ENCODE measurements at places on chromosomes 12 and 14. TPM values are rescaled to one million over a fixed set of nuclear protein-coding genes. Genes with fewer than 3 reads are reported as not detected.

Gene LRP6
- total RNA-seq, result 56.1 TPM

Gene FAM90A1
- 0.13 TPM for total RNA-seq

Gene C14orf132
- total RNA-seq, result 20.6 TPM

Gene BICDL1
- not detected for total RNA-seq

Gene BDKRB2
- 0.73 TPM for total RNA-seq

Gene GPR135
- 4.9 TPM for total RNA-seq

Gene CYP27B1
- total RNA-seq, result 0.20 TPM

Gene CBLN3
- total RNA-seq, result 4.2 TPM

Gene BDKRB1
- 1.3 TPM for total RNA-seq

Gene NFATC4
- 76.4 TPM for total RNA-seq

Gene CNTN1
- 1.8 TPM for total RNA-seq

Gene OTX2
- not detected for total RNA-seq

Gene CLEC9A
- not detected for total RNA-seq

Gene ARL6IP4
- 98.4 TPM for total RNA-seq

Gene MYF5
- total RNA-seq, result not detected

Gene GNG2
- total RNA-seq, result 43.6 TPM

Gene LRFN5
- total RNA-seq, result 11.3 TPM

Gene TGM1
- total RNA-seq, result 0.65 TPM

Gene KRAS
- 20.4 TPM for total RNA-seq

Gene DENR
- total RNA-seq, result 26.3 TPM

Gene PIANP
- total RNA-seq, result 1.3 TPM

Gene MGAT4C
- total RNA-seq, result 0.07 TPM

Gene TMEM117
- 10.2 TPM for total RNA-seq

Gene CD4
- total RNA-seq, result 0.26 TPM

Gene ANO4
- 0.26 TPM for total RNA-seq

Gene GCN1
- total RNA-seq, result 152 TPM

Gene UBE3B
- total RNA-seq, result 65.1 TPM

Gene TDRD9
- 8.5 TPM for total RNA-seq

Gene GLIPR1L1
- total RNA-seq, result not detected

Gene CDKN3
- 4.4 TPM for total RNA-seq

Gene PPM1H
- total RNA-seq, result 2.9 TPM

Gene LPAR5
- not detected for total RNA-seq

Gene CMA1
- not detected for total RNA-seq

Gene OR6C2
- not detected for total RNA-seq

Gene ST8SIA1
- total RNA-seq, result 2.2 TPM

Gene DTX1
- 0.03 TPM for total RNA-seq

Gene DNAJC22
- 2.1 TPM for total RNA-seq

Gene IFI27
- 10.9 TPM for total RNA-seq
